ENCODE measurements at places on chromosomes 6 and 20.

GRCh38 chr20:11917663-11918062, at the start of gene BTBD3:
TSS of gene BTBD3 (plus strand) at chr20:11917893. CDS start at chr20:11918276, 383 bp downstream.
- no peak for DNase-seq

GRCh38 chr6:9851541-9852380, 563.1 kb downstream of the TFAP2A start:
- DNase-seq: no peak

- DNase-seq: no peak
Measured at GRCh38 chr6:13094781-13095425, 233.4 kb downstream of the TBC1D7 start.

DNA sequence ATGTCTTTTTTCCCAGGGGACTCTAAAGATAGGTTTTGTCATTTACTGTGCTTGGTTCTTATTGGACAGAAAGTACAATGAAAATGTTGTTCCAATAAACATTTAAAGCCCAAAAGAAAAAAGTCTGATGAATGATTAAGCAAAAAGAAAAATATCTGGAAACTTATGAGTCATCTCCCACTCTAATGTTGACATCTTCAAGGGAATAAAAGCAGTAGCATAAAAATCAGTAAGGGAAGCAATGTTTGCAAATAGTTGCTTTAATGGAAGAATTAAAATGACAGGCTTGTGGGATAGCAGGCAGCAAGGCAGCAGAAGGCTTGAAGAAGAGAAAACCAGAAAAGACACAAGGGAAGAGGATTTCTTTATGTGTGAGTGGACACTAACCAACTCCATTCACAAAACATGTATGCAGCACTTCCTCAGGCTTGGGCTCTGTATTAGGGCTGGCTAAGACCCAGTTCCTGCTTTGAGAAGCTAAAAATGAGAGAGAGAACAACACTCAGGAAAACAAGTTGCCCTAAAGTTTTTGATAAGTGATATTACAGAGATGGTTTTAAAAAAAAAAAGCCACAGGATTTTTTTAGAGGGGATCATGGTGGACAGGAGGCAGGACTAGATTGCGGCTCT, 263.2 kb upstream of the NT5E start:
- no peak for DNase-seq

DNA sequence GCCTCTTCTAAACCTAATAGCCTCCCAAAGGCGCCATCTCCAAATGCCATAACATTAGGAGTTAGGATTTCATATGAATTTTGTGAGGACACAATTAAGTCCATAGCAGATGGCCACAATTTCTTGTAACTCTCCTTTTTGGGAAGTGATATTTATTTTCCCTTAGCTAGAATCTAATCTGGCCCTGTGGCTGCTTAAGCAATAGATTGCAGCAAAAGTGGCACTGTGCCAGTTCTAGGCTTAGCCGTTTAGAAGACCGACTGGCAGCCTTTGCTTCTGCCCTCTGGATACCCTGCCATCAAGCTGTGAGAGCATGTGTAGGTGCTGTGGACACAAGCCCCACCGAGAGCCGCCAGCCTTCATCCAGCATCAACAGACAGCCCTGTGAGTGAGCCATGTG, 15.9 kb upstream of the ADGB start:
- no peak for DNase-seq

GRCh38 chr6:98657764-98658163, 176.6 kb upstream of the POU3F2 start:
- no peak for DNase-seq

GRCh38 chr20:10920396-10920795, 246.6 kb upstream of the JAG1 start:
- no peak for DNase-seq

DNA sequence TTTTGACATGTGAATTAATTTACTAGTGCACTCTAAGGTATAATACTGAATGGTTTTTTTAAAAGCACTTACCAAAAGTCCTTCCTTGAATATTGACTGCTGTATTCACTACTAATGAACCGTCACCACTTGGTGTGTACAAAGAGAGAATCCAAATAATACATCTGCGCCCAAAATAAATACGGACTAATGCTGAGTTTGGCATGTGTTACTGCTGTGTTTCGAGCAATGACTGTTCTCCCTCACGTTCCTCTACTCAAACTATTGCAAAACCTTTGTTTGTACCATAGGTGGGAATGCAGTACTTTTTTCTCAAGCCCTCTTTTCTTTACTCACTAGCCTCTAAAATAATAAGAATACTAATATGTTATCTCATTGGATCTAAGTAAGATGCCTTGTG, 305.5 kb downstream of the QKI start:
- DNase-seq: no peak

GRCh38 chr6:44020664-44021425, 106.4 kb downstream of the MRPL14 start:
- DNase-seq: no peak

GRCh38 chr6:36984581-36985416, 1.2 kb downstream of the MTCH1 start:
- no peak for DNase-seq

GRCh38 chr6:37321516-37322415, 32.0 kb upstream of the RNF8 start:
- no peak for DNase-seq

DNA sequence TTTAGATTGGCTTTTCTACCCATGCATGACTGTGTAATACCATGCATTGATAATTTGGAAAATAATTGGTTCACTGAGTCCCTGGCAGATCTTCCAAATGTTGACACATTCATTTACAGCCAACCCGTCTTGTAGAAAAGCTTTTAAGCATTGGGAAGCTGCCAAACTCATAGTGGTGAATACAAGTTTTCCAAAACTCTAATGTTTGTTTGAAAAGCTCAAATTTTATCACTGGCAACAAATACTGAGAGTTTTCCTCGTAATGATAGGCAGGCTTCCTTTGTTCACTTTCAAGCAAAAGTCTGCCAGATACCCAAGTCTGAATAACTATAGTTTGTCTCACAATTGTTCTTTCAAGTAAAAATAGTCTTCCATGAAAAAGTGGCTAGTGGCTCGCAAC, 143.0 kb downstream of the FIG4 start:
- no peak for DNase-seq

GRCh38 chr6:16430391-16431089, 192.2 kb downstream of the GMPR start:
- no peak for DNase-seq

- DNase-seq: no peak
Measured at GRCh38 chr6:146709036-146709622, 110.4 kb downstream of the ADGB start.

Data from stimulated activated CD4-positive, alpha-beta T cell treated with anti-CD3 and anti-CD28 coated beads, Interleukin-1b, Interleukin-23, amount 100 ng/mL, for 1 hour (primary cell).